Endothelial cell (in vitro differentiated cells): ENCODE measurements at places on chromosomes 11 and 22.

- no peaks in the 10 kb centered on the region for H3K4me1 ChIP-seq
- H3K27ac ChIP-seq = no peak overlapping the region
- H3K4me3 ChIP-seq = no peak overlapping the region
- H3K36me3 ChIP-seq = peaks cover 9% of the 10 kb centered on the region
- H3K27me3 ChIP-seq = peaks cover 8% of the 10 kb centered on the region
Measured at GRCh38 chr22:34885852-34886251, 180.1 kb upstream of the ISX start.

- DNase-seq = no peak
- no peaks in the 10 kb centered on the region for H3K4me1 ChIP-seq
- H3K4me3 ChIP-seq = no peak overlapping the region
- H3K36me3 ChIP-seq = no peaks in the 10 kb centered on the region
- H3K27me3 ChIP-seq = peaks cover 3% of the 10 kb centered on the region
- H3K27ac ChIP-seq = no peak overlapping the region
Measured at GRCh38 chr11:78753297-78753696, 178.6 kb upstream of the NARS2 start.

DNA sequence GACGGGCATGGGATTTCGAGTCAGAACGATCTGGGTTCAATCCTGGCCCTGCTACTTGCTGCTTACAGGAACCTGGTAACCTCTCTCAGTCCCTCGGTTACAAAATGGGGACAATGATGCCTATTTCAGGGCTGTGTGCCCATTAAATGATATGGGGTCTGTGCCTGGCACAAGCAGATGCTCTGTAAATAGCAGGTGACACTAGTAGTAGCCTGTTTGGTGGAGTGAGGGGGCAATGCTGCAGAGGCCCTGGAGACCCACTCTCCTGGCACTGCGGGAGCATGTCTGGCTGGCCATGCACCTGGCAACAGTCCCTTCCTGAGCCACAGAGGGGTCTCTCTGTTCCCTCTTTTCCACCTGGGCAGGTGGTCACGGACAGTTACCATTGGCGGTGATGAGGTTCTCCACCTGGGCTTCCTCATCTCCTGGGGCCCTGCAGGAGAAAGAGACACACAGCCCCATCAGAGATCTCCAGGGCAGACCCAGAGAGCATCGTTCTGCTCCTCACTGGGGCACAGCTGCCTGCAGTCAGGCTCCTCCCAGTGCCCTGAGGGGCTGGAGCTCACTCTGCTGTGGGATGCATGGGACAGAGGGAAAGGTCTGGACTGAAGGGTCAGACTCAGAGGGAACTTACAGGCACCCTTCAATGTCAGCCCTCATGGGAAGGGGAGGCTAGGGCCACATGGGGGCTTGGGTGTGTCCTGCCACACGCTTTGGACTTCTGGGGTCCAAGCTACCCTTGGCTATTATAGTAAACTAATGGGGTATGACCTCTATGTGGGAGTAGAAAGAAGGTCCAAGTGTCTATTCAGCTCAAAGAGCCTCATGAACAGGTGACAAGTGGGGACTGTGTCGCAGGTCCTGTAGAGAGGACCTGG is 15.6 kb upstream of the FXYD2 start:
- no peak overlapping the region for H3K4me3 ChIP-seq
- H3K27ac ChIP-seq = no peak overlapping the region
- H3K36me3 ChIP-seq = no peaks in the 10 kb centered on the region
- no peaks in the 10 kb centered on the region for H3K4me1 ChIP-seq

DNA sequence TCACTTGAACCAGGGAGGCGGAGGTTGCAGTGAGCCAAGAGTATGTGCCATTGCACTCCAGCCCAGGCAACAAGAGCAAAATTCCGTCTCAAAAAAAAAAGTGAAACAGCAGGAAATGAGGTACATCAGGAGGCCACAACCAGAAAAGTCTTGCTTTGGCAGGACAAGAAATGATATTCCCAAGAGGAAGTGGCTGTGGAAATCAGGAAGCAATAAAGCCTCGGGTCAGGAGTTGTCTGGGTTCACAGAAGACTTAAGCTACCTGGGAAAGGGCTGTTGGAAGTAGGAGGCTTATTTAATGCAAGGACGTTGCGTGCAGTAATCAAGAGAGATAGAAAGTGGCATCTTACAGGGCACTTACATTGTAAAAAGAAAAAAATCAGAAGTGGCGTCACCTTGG is 9.2 kb upstream of the RELT start:
- peak overlapping the region; percentile 90 for H3K27ac ChIP-seq
- no peak for DNase-seq

GRCh38 chr11:33970984-33971466 is 79.1 kb upstream of the LMO2 start:
- H3K27me3 ChIP-seq = no peaks in the 10 kb centered on the region
- H3K27ac ChIP-seq = no peak overlapping the region
- peak; percentile 54 for DNase-seq
- peaks cover 10% of the 10 kb centered on the region for H3K4me1 ChIP-seq

GRCh38 chr22:36332623-36333332 is 55.0 kb downstream of the MYH9 start:
- H3K4me1 ChIP-seq = peaks cover 90% of the 10 kb centered on the region
- H3K27ac ChIP-seq = peak overlapping the region; percentile 100
- peak; percentile 18 for DNase-seq
- peaks cover 45% of the 10 kb centered on the region for H3K27me3 ChIP-seq

DNA sequence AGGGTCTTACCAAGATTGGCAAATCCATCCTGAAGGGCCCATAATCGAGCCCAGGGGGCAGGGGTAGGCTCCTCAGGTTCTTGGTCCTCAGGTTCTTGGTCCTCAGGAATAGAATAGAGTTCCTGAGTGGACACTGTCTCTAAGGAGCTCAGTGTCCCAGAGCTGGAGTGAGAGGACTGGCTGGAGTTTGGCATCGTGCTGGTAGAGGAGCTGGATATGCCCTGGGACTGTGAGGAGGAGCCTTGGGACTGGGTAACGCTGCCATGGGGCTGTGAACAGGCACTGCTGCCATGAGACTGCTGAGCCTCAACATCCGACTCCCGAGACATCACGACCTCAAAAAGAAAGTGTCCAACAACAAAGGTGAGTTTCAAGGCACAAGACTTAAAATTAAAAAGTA is 7.2 kb downstream of the CHEK2 start:
- H3K27me3 ChIP-seq = no peaks in the 10 kb centered on the region
- peaks cover 9% of the 10 kb centered on the region for H3K4me1 ChIP-seq
- H3K36me3 ChIP-seq = peaks cover 9% of the 10 kb centered on the region
- DNase-seq = no peak

- no peak overlapping the region for H3K27ac ChIP-seq
- peaks cover 3% of the 10 kb centered on the region for H3K4me1 ChIP-seq
- H3K27me3 ChIP-seq = peaks cover 5% of the 10 kb centered on the region
- H3K4me3 ChIP-seq = no peak overlapping the region
- no peaks in the 10 kb centered on the region for H3K36me3 ChIP-seq
- DNase-seq = no peak
Measured at GRCh38 chr11:73958521-73959141, 7.8 kb downstream of the DNAJB13 start.

DNA sequence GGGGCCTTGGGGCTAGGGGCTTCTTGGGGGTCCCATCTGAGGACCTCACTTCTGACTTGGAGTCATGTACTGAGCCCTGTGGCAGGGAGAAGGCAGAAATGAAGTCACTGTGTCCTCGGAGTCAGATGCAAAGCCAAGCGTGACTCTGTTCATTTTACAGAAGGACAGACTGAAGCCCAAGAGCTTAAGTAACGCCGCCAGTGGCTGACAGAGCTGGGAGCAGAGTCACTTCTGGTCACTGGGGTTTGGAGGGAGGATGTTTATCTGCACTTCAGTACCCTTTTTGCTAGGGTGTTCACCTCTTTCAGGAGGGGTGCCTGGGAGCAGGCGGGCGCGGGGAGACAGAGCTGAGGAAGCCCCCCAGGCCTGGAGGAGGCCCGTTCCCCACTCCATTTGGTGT is 10.7 kb downstream of the CD6 start:
- no peak overlapping the region for H3K4me3 ChIP-seq
- peaks cover 2% of the 10 kb centered on the region for H3K27me3 ChIP-seq
- no peaks in the 10 kb centered on the region for H3K36me3 ChIP-seq
- peak overlapping the region; percentile 48 for H3K27ac ChIP-seq
- no peaks in the 10 kb centered on the region for H3K4me1 ChIP-seq
- no peak for DNase-seq

DNA sequence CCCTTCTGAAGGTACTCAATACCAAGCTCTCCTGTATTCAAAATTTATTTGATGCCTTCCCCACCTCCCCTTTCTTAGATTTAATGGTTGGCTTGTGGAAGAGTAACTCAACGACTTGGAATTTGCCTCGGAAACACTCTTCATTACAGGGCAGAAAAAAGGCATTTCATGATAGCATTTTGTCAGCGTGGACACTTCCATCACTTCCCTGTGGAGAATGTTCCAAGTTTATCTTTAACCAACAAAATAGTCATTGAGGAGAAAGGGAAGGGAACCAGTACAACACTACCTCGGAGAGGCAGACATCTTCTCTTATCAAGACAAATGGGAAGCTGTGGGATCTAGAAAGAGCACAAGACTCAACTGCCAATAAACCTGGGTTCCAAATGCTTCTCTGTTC is 177.2 kb upstream of the MTMR2 start:
- peaks cover 11% of the 10 kb centered on the region for H3K4me1 ChIP-seq
- no peak overlapping the region for H3K27ac ChIP-seq
- no peak for DNase-seq
- no peak overlapping the region for H3K4me3 ChIP-seq
- H3K36me3 ChIP-seq = no peaks in the 10 kb centered on the region
- peaks cover 2% of the 10 kb centered on the region for H3K27me3 ChIP-seq

- no peak overlapping the region for H3K4me3 ChIP-seq
- peaks cover 3% of the 10 kb centered on the region for H3K27me3 ChIP-seq
- H3K4me1 ChIP-seq = no peaks in the 10 kb centered on the region
- H3K36me3 ChIP-seq = peaks cover 7% of the 10 kb centered on the region
Measured at GRCh38 chr11:69264486-69264885, 29.5 kb upstream of the MYEOV start.

DNA sequence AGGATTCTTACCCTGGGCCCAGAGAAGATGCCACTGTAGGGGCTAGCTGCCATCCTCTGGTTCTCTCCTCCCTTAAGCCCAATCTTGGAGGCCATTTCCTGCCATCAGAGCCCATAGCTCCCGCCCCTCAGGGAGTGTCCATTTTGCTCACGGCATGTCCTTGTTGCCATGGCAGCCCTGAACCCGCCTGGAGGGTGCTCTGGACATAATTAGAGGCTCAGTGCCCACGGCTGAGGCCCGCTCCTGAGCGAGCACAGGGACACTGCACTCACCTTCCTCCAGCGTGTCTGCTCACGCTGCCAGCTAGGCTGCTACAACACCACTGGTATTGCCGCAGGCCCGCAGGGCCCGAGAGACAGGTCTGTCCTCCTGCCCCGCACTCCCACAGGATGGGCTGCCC is 11.1 kb upstream of the SUSD2 start:
- no peak overlapping the region for H3K4me3 ChIP-seq
- no peaks in the 10 kb centered on the region for H3K27me3 ChIP-seq
- no peaks in the 10 kb centered on the region for H3K4me1 ChIP-seq
- H3K36me3 ChIP-seq = peaks cover 14% of the 10 kb centered on the region
- no peak overlapping the region for H3K27ac ChIP-seq
- no peak for DNase-seq

DNA sequence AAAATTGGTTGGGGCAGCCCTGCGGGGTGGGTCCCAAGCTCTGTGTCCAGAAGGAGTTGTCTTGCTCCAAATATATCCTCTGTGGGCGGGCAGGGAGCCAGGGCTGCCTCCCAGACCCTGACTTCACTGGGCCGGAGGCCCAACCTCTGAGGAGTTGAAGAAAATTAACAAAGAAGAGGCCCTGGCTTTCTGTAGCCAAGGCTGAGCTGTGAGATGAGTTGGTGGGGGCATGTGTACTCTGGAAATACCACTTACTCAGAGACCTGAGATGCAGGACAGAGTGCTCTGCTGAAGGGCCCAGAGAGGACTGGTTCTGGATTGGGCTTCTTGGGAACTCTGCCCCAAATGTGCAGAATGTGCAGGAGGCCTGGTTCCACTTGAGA is 96.3 kb downstream of the SWAP70 start:
- no peak overlapping the region for H3K27ac ChIP-seq
- DNase-seq = no peak
- no peak overlapping the region for H3K4me3 ChIP-seq
- H3K4me1 ChIP-seq = peaks cover 32% of the 10 kb centered on the region

GRCh38 chr11:92941676-92942571 is 27.5 kb upstream of the MTNR1B start:
- no peaks in the 10 kb centered on the region for H3K36me3 ChIP-seq
- DNase-seq = no peak
- H3K4me3 ChIP-seq = no peak overlapping the region
- peaks cover 2% of the 10 kb centered on the region for H3K27me3 ChIP-seq
- no peaks in the 10 kb centered on the region for H3K4me1 ChIP-seq
- H3K27ac ChIP-seq = no peak overlapping the region

- H3K36me3 ChIP-seq = peaks cover 4% of the 10 kb centered on the region
- H3K4me1 ChIP-seq = peaks cover 12% of the 10 kb centered on the region
- peaks cover 9% of the 10 kb centered on the region for H3K27me3 ChIP-seq
- DNase-seq = no peak
- no peak overlapping the region for H3K27ac ChIP-seq
- peak overlapping the region; percentile 12 for H3K4me3 ChIP-seq
Measured at GRCh38 chr11:130474637-130475400, 26.4 kb downstream of the ADAMTS15 start.

DNA sequence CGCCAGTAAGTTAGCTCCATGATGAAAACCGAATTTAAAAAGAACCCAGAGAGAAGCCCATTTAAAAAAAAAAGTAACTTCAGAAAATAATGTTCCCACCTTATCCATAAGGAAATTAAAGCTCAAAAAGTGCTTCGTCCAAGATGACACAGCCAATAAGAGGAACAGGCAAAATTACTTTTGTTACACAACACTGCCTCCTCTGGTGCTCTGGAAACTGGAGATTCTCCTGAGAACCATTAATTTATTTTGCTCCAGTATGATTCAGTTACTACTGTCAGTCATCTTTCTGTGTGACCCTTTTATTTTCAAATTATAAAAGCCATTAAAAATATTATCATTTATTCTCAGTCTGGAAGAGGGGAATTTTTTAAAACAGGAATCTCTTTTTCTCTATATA is 2.0 kb downstream of the IFT27 start:
- peaks cover 24% of the 10 kb centered on the region for H3K4me1 ChIP-seq
- no peak overlapping the region for H3K4me3 ChIP-seq
- peaks cover 13% of the 10 kb centered on the region for H3K27me3 ChIP-seq
- no peak for DNase-seq
